Activated B cell treated with CpG ODN at 0.5 μM for 24 hours (primary cell): ENCODE measurements at places on chromosomes 5 and 9.

DNA sequence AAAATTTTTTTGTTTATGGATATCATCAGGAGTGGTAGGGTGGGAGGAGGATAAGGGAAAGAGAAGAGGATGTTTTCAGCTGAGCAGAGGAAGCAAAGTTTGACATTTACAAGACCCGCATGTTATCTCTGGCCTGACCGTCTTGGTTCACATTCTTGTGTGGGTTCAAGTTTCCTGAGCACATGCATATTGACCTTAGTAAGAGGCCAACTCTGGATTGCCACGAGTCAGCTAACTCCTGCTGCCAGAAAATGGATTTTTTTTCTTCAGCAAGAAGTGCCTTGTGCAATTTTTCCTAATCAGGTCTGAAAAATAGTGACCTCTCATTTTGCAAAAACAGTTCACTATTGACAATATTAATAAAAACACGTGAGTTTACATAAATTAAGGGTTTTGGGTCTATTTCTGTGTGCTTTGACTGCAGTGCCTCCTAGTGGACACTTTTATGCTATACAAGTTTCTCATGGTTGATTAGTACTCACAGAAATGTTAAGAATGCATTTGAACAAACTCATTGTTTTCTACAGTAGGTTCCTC lies 27.1 kb upstream of the BASP1 start:
- DNase-seq, result no peak

DNA sequence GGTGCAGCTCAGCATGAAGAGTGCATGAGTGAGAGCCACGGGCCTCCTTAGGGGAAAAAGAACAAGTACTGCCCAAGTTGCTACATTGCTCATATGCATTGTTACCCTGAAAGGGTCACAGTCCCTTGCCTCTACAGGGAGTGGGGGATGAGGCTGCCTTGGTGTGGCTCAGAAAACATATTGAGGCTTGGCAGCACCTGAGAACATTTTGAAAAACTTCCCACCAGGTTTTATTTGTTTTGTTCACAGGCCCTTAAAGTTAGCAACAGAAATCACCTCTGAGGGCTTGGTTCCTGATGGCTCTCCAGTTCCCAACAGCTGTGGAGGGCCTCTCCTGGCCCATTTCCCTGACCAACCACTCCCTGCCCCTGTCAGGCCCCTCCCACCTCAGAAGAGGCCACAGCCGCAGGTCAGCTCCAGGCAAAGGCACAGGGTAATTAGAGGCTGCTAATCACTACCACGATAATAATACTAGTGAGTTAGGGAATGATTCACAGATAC lies 90.7 kb upstream of the ADRA1B start:
- DNase-seq, result no peak

DNA sequence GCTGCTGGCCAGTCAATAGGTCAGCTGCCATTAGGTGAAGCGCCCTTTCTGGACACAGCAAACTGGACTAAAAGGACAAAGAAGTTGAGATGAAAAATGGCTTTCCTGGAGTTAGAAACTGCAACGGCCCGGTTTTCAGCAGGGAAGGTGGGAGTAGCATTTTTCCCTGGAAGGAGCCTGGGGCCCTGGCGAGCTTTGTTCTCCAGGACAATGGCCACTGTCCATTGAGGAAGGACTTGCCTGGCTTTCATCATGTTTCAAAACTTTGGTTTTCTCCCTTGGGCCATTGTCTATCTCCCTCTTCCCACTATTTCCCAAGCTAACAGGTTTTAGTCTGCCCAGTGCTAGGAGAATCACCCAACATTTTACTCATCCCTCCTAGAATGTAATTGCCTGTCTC lies 56.2 kb downstream of the MOCS2 start:
- no peak for DNase-seq

GRCh38 chr5:80125022-80125961 lies 90.1 kb downstream of the THBS4 start:
- DNase-seq, result no peak

DNA sequence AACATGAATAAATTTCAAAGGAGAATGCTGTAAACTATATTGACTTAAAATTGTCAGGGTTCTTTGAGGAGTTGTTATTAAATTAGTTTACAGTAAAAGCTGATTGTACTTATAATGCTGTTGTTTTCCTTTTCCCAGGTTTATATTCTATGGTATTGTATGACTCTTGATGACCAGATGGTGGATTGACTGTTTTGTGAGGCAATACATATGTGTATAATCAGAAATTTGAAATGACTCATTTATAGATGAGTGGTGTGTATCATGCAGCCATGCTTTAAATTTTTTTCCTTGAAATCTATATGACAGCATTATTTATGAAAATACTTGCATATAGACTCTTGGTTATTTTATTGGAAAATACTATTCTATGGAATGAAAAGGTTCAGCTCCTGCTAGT lies 195.3 kb downstream of the CNTLN start:
- no peak for DNase-seq

DNA sequence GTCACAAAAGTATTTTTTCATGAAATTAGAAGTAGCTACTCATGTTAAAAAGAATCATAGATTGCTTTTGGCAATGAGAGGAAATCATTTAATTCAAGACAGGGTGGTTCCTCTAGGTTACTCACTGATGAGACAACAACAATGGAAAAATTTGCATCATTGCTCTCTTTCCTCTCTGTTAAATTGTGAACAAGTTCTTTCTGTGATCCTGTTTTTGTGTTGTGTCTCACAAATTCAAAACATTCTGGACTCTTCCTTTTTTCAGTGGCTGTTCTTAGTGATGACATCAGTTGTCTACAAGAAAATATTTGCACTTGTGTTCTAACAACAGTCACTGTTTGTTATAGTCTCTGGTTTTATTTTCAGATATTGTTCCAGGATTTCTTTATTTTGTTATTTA lies 95.3 kb downstream of the XRCC4 start:
- no peak for DNase-seq

DNA sequence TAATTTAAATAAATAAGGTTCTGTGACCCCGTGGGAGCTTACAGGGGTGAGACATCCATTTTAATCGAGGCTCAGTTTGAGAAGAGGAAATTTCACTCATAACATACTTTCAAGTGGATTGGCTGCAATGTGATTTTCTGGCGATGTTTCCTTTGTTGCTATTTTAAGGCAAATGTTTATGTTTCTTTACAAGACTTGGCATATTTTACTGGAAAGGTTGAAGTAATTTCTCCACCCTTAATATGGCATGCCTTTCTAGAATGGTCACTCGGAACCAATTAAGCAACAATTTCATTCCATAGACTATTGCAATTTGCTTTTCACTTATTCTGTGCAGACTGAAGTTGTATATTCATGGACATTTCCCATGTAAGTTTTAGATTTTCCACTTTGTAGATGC lies 438.0 kb upstream of the WWC1 start:
- DNase-seq, result no peak

- DNase-seq, result no peak
Measured at GRCh38 chr5:127335381-127335780, 44.8 kb downstream of the MEGF10 start.

GRCh38 chr5:134053840-134054338 lies 49.1 kb upstream of the VDAC1 start:
- no peak for DNase-seq

DNA sequence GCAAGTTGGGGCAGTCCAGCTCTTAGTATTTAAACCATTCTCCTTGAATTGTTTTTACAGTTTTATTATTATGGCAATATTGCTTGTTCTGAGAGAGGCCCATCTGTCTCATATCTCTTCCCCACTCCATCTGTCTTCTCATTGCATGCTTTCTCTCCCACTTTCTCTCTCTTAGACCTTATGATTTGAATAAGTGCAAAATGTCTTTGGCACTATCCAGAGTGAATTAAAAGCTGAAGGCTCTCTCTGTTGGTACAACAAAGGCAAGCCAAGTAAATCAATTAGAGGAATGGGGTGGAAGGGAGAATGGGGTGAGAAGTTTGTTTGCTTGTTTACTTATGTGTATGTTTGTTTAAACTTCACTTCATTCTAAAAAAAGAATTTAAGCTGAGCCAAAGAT lies 195.3 kb upstream of the RFX3 start:
- DNase-seq, result no peak

DNA sequence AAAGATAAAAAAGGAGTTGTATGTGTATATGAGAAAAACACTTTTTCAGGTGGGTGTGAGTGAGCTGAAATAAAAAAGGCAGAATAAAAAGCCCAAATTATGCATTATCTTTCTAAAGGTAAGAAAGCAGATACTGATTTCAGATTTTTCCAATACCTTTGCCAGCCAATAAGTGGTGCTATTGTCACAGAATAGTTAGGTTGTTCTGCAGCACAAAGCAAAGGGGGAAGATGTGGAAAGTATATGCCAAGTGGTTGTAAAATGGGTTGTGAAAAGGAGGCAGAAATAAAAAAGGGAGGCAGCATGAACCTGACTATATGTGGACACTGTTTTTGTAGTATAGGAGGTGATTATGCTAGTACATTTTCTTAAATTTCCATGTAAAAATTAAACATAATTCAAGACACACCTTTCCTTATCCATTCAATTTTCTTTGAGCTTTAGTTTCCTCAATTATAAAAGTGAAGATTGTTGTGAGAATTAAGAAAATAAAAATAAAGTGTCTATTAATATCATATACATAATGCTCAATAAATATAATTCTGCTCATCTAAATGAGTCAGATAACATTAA lies 106.7 kb downstream of the SMIM15 start:
- no peak for DNase-seq

DNA sequence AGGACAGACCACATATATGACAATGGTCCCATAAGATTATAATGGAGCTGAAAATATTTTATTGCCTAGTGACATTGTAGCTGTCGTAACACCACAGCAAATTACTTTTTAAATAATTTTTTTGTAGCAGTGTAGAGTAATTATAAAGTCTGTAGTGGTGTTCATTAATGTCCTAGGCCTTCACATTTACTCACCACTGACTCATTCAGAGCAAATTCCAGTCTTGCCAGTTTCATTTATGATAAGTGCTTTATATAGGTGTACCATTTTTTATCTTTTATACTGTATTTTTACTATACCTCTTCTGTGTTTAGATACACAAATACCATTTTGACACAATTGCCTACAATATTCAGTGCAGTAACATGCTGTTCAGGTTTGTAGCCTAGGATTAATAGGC lies 67.6 kb downstream of the TLE4 start:
- no peak for DNase-seq

DNA sequence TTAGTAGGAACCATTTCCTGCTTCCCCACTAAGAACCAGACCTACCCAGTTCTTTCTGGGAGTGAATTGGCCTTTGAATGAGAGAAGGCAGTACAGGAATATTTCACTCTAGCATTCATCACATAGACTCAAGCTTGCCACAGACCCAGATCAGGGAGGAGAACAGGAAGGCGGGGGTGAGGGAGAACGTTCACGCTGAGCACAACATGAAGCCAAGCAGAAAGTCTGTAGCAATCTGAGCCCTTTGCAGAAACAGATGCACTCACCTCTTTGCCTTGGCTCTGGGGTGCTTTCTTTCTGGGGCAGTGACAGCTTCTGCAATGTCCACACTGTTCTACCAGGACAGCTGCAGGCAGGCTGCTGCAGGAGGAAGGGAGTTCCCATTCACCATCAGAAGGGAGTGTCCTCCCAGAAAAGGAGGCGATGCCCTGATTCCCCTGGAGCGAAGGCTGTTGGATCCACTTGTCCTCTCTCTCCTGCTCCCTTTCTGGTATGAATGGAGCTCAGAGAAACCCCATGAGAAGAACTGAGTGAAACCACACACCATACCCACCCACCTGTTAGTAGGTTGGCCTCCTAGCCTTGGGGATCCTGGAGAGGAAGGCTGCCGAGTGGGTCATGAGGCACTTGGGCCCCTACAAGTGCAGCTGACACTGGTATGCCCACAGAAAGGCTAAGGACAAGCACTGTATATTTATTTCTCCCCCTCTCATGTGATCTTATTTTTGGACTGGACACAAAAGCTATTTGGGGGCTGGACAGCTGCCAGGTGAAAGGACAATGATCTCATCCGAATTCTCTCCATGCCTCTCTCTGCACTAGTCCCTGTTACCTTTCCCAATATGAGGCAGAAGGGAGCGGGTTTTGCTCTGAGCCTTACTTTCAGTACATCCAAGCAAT lies 11.7 kb upstream of the FGF1 start:
- DNase-seq, result no peak

- no peak for DNase-seq
Measured at GRCh38 chr9:75876999-75877640, 13.4 kb upstream of the PCSK5 start.

- DNase-seq, result no peak
Measured at GRCh38 chr9:108517651-108518365, 338.0 kb downstream of the ACTL7B start.

GRCh38 chr9:17165764-17166163 lies 30.9 kb downstream of the CNTLN start:
- DNase-seq, result no peak

DNA sequence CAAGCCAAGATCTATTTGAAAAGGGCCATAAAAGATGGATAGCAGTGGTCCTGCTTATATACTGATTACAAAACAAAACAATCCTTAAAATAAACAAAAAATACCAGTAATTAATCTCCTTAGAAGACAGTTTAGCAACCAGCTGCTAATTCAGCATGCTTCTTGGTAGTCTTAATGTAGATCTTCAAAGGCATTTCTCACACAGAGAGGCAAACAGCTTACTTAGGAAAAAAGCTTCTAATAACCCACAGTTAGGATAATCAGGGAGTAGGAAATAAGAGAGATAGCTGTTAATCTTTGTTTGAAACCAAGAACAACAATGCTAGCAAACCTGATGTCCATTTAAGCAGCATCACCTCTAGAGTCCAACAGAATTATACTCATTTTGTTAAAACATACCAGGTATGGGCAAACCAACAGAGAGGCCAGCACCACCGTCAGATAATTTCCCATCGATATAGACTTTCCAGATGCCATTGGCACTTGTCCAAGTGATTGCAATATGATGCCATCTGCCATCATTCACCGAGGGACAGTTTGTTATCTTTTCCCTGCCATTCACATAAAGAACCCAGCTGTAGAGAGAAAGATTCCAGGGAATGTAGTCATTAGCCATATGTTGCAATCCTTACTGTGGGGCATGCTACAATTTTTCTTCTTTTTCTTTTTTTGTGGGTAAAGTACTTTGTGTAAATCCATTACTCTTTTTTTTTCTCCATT lies 105.6 kb upstream of the TXNDC8 start:
- DNase-seq, result no peak

GRCh38 chr5:31449174-31449573 lies 82.7 kb downstream of the DROSHA start:
- DNase-seq, result no peak

DNA sequence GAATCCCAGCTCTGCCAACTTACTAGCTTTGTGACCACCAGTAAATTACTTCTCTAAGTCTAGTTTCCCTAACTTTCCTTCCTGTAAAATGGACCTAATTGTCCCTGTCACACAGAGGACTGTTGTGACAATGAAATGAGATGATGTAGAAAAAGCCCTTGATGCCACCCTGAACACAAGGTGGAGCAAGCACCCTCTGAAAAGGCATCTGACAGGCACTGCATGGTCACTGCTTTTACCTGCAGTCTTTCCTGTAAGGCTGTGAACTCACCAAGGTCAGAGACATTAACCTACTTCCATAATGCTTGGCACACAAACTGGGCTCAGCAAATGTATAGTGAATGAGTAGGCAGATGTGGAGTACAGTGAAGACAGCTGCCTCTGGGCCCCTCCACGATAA lies 6.1 kb downstream of the SLC31A2 start:
- no peak for DNase-seq
